ENCODE measurements at places on chromosomes 1 and 21.

DNA sequence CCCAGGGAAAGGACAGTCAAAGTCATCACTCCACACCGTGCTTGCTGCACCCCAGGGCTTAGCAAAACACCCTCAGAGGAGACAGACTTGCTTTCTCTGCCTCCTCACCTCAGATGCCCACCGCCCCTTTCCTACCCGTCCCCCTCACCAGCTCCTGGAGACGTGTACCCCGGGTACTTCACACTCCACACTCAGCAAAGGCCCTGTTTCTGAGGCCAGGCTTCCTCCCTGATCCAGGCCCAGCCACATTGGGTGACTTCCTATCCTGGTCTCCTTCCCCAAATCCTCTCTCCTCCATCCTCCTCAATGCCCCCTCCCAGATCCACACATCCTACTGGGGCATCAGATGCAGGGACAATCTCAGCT, 116.7 kb downstream of the DMRTB1 start:
- DNase-seq: no peak

DNA sequence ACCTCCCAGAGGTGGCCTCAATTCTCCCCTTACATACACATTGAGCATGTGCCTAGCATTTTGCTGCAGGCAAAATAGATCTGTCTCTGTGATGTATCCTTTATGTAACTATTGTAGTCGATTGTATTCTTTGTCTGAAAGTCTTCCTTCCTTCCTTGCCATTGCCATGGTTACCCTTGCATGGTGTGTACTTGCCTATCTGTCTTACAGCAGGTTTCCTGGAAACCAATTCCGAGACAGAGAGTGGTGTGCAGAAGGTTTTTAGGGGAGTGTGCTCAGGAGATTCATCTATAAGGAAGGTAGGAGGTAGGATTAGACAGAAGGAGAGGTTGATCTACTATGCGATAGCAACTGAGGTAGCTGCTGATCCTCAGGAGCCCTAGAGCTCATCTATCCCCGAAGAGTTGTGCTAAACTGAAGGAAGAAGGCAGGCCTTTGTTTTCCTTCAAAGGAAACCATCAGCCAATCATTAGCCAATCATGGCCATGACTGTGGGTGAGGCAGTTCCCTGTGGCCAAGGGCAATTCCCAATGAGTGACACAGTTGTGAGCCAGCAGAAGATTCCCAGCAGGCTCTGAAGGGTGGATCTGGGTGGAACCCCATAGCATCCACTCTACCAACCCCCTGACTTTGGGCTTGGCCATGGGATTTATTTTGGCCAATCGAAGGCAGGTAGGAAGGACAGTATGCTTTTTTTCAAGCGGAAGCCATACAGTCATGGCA, 15.0 kb downstream of the CITED4 start:
- DNase-seq: no peak

DNA sequence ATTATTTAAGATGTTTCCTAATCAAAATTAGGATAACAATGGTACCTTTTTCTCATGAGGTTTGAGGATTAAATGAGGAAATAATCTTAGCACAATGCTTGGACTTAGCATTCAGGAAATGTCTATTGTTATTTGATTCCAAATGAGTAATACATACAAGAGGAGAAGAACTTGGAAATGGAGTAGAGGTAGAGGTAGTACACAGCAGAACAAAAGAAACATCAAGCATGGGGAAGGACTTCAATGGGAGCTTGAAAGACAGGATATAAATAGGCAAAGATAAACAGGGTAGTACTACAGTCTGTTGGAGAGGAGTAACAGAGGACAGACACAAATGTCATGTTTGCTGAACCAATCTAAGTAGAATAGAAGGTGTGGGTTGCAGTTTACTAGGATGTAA, 59.5 kb upstream of the RGS2 start:
- DNase-seq: no peak

- DNase-seq: no peak
Measured at GRCh38 chr1:180096584-180097325, 57.9 kb upstream of the QSOX1 start.

DNA sequence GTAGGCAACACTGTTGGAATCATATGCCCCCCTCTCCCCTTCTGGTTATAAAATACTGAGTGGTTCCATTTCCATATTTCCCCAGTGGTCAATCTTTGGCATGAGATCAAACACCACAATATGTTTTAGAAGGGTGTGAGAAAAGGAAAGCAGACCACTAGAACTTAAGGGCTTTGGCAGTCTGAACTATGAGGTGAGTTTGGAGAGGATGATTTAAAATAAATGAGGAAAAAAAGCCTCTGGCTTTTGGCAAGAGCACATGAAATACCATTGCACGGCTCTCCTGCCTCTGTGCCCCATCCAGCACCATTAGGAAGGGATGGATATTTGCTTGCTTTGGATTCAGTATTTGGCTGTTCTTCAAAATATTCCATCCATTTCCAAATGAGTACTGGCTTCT, 339.5 kb upstream of the C1orf87 start:
- DNase-seq: no peak

- no peak for DNase-seq
Measured at GRCh38 chr1:112699425-112700144, 7.3 kb downstream of the RHOC start.

- DNase-seq: no peak
Measured at GRCh38 chr1:56868761-56869160, 14.2 kb downstream of the C8A start.

DNA sequence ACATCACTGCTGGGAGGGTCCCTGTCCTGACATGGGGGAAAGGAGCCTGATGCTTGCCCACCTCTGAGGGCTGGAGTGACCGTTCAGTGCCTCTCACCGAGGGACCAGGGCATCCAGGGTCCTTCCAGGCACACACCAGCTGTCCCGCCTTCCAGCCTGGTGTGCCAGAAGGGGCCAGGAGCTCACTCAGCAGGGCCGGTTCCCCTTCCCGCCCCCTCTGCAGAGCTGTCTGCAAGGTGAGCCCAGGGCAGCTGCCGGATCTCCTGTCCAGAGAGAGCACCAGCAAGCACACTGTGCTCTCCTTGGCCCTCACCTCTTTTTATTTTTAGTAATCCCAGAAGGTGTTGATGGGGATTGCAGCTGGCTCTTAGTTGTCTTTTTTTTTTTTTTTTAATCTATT, 16.9 kb downstream of the H6PD start:
- DNase-seq: no peak

GRCh38 chr21:16108561-16109075, 378.8 kb downstream of the USP25 start:
- DNase-seq: no peak

DNA sequence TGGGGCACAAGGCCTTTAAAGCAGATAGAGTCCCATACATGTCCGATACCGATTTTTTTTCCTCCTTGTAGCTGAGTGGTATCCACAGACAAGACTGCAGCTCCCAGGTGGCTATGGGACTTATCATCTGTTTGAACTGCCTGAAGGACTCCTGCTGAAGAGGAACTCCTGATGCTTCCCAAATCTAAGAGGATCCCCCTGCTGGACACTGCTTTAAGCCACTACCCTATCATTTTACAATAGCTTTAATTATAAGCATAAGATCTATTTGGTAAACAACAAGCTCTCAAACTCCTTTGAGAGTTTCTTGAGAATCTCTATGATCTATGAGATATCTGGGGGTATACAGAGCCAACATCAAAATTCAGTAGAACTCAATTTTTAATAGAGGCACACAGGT, 11.7 kb downstream of the NDC1 start:
- DNase-seq: no peak

GRCh38 chr21:39029900-39030884, 153.1 kb downstream of the PSMG1 start:
- no peak for DNase-seq

DNA sequence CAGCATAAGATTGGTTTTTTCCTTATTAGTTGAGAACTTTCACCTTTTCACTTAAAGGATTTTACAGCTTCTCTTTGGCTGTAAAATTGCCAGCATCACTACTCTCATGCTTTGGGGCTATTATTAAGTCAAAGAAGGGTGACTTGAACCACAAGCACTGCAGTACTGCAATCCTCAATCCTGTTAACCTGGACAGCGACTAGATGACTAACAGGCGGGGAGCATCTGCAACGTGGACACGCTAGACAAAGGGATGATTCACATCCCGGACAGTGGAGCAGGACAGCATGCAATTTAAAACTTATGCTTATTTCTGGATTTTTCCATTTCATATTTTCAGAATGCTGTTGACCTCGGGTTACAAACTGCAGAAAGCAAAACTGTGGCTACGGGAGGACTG, 8.1 kb downstream of the ARV1 start:
- no peak for DNase-seq

DNA sequence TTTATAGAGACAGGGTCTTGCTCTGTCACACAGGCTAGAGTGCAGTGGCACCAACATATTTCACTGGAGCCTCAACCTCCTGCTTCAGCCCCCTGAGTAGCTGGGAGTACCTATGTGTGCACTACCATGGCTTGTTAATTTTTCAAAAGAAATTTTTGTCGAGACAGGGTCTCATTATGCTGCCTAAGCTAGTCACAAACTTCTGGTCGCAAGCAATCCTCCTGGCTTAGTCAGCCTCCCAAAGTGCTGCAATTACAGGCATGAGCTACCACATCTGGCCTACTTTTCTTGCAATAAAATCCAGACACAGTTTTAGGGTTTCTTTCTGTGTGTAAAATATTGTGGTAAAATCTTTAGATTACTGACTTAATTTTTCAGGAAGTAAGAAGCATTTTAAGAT, 27.9 kb upstream of the NTPCR start:
- no peak for DNase-seq

DNA sequence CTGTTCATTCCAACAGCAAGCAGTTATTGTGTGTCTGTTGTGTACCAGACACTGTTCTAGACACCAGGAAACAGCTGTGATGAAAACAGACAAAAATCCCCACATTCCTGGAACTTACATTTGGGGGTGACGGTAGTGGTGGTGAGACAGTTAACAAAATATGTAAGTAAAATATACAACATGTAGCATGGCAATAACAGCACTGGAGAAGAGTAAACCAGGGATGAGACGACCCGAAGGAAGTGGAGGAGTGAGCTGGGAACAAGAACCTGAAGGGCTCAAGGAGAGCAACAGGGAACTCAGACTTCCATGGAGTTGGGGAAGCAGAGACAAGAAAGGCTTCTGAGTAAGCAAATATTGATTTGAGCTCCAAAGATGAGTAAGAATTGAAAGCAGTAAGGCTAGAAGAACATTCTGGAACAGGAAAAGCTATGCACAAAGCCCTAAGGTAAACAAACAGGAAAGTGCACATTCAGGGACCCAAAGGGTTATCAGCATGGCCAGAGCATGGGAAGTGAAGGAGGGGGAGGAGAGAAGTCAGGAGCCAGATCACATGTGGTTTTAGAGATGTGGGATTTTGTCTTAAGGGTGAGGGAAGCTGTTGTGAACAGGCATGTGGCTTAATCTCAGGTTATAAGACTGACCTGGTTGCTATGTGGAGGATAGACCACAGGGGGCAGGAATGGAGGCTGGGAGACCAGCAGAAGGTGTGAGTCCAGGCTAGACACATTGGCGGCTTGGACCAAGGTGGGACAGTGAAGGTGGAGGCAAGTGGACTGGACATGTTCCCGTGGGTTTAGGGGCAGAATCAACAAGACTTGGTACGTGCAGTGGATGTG, 7.3 kb downstream of the CSF1 start:
- DNase-seq: no peak

DNA sequence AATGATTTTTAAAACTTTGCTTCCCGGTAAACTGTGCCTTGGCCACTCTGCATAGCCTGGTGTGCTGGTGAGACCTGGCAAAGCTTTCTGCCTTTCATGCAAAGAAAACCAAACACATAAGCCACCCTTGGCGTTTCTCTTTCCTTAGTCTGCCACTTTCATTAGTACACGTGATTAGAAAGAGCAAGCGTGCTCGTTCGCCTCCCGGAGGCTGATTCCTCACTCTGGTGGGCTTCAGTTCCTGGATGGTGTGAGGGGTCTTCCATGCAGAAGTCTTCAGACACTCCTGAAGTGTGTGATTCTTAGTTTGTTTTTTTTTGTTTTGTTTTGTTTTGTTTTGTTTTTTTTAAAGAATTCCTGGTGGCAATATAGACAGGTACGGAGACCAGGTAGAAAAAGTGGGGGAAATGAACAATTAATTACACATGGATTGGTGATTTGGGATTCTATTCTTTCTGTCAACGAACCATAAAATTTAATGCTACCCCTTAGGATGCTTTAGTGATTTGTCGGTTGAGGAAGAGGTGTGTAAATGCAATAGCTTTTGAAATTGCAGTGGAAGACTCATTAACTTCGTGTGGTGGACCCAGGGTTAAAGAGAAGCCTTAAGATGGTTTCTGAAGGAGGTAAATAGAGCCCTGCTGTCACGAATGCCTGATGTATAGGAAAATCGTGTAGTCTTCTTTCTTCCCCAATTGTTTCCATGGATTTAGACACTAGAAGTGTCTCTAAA, 2.1 kb downstream of the GALNT2 start:
- no peak for DNase-seq

DNA sequence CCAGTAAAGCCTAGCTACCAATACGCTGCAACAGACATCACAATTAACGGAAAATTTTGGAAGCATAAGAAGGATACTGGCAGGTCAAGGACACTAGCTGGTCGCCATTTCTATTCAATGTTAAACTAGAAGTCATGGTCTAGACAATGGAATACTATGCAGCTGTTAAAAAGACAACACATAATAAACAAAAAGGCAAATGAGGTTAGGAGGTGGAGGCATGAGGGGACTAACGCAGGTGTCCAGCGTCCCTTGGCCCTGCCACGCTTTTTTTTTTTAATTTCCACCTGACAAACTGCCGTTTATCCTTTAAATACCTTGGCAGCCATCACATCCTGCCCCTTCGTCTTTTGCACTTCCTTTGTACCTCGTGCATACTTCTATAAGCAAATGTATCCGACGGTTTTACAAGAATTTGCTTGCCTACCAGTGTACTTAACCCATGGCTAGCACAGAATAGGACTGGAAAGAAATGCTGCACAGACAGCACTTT, 698 bp upstream of the SLC22A15 start:
- no peak for DNase-seq

GRCh38 chr1:164948101-164948500, 389.1 kb downstream of the PBX1 start:
- no peak for DNase-seq

- DNase-seq: no peak
Measured at GRCh38 chr1:232334811-232335210, 295.1 kb downstream of the SIPA1L2 start.

DNA sequence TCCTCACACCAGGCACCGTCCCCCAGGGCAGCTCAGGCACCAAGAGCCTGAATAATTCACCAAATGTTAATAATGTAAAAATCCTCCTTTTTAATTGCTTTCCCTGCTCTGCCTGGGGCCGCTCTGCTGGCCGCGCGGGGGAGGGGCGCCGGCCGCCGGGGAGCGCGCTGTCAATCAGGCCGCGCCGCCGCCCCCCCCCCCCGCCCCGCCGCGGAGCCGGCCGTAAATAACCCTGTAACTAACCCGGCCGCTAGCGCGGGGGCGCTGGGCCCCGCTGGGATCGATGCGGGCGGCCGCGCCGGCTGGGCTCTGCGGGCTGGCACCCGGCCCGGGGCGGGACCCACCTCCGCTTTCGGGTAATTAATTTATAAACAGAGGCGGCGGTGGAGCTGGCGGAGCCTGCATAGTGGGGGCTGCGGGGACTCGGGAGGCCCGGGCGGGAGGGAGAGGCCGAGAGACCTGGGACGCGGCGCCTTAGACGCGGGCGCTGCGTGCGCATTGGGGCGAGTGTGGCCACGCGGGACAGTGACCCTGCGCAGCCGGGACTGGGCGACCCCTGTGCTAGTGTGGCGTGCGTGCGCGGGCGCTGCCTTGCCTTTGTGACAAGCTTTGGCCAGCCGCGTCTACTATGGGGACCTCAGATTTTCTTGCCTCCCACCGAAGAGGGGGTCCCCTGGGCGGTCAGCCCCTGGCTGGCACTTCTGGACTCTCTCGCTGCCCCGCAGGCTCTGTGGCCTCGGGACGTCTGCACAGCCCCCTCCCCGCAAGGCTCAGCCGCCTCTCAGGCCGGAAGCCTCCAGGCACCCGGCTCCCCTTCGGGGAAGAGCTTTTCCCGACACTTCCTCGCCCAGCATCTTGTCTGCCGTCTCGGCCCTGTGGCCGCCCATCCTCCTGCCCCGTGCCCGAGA, 16.6 kb downstream of the SAMD11 start:
- no peak for DNase-seq

Data from stimulated activated CD8-positive, alpha-beta memory T cell treated with anti-CD3 and anti-CD28 coated beads, Interleukin-15, amount 100 ng/mL, for 24 hours (primary cell).